ENCODE measurements at places on chromosomes 3 and 15.

GRCh38 chr3:107543666-107544065, 20.9 kb downstream of the BBX start:
- DNase-seq = peak; percentile 25

DNA sequence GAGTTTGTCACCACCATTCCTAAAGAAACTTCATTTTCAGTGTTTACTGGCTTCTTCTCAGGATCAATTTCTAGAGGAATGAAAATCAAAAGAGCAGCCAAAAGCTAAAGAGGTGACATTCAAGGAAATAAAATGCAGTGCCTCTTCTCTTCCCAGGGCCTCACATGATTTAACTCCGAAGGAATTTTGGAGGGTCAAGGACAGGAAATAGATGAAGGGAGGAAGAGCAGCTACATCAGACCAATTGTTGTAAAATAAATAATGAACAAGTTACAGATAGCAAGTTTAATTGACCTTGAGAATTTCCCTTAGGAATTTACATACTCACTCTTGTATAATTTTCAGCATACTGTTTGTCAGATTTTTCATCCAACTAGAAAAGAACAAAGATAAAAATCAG, 78.1 kb downstream of the LRRFIP2 start:
- peak; percentile 69 for DNase-seq

DNA sequence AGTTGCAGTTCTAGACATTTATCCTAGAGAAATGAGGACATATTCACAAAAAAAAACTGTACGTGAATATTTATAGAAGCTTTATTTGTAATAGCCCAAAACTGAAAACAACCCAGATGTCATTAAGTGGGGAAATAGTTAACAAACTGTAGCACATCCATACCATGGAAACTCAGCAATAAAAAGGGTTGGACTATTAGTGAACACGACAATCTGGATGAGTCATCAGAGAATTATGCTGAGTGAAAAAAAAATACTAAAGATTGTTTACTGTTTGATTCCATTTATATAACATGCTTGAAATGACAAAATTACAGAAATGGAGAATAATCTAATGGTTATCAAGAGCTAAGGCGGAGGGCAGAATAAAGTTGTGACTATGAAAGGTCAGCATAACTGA, 59.5 kb downstream of the CPA3 start:
- DNase-seq = peak; percentile 79

DNA sequence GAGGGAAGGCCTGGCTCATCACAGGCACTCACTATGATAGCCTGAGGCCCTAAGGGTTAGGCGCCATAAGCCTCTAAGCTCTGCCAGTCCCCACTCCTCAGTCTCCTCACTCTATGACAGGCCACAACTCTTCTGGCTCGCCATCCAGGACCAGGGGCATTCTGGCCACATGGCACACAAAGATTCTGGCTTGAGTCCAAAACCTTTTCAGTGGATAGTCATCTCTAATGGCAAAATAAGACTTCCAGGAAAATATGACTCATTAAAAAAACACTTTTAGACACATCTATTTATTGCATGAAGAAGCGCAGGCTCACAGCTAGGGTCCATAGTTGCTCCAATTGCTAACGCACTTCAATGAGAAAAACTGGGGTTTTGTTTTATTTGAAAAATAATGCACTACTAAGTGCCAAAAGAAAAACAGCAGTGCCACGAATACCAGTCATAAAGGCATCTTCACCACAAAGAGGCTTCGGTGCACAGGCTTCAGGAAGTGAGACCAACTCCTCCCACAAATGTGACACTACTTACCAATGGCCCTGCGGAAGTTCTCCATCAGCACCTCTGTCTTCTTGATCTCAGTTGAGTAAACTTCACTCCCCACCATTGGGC, 11.1 kb downstream of the RUVBL1 start:
- peak; percentile 89 for DNase-seq
